ENCODE measurements at places on chromosomes 2 and 18.
A peak's percentile ranks its signal among the peaks of the same experiment; 100 is the strongest.

DNA sequence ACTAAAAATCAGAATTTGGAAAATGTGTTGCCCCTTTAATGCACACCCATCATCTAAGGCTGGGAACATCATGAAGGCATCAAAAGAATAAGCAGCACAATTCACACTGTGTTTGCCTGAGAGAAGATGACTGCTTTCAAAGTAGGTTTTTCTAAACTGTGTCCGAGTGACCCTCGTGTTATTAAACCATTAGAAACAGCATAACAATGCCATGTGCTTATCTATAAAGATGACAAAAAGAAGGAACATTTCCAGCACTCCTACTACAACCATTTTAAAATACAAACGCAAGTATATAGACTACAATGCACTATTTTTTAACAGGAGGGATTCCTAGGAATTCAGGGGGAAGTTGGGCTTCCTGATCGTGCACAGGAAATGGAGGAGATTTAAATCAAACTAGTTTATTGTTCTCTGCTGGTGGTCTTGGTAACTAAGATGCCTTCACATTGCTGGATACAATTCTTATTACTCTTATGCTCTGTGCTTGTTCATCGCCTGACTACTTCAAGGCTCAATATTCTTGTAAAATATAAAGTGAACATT lies 305.9 kb upstream of the CCDC68 start:
- no peak for DNase-seq

DNA sequence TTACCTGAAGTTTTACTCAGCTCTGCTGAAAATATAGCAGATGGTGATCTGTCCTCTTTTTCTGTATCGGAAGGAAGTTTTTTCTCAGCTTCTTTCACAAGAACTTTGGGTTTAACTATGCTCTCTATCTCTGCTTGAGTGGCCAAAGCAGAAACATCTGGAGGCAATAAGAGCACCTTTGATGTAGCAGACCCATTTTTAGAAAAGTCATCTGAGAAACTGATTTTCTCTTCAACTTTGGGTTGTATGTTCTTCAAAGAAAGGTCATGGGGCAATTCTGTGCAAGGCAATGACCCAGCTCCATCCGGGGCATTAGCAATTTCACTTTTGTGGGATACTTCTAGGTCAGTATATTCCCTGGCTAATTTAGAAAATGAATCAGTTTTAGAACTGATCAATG lies 25.2 kb downstream of the RTN4 start:
- no peak for DNase-seq

- no peak for DNase-seq
Observed at GRCh38 chr18:57533868-57534510, 52.5 kb downstream of the FECH start.

GRCh38 chr2:157572725-157573124 lies 55.9 kb downstream of the ACVR1C start:
- no peak for DNase-seq

GRCh38 chr18:29154758-29155725 lies 978.1 kb upstream of the CDH2 start:
- no peak for DNase-seq

DNA sequence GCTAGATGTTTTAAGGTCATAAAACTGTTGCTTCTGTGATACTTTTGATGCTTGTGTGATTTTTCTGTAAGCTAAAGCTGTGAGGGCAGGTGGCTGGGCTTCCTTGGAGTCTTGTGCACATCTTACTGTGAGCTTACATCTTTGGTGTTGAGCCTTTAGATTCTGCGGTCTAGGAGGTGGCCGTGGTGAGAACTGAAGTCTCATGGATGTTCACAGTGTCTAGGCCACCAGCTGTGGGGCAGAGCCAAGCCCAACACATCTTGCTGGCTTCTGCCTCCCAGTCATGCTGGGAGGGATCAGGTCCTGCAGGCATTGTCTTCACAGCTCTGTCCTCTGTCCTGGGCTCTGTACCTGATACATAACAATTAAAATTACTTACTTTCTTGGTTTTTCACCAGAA lies 219.7 kb upstream of the HS6ST1 start:
- DNase-seq: no peak

DNA sequence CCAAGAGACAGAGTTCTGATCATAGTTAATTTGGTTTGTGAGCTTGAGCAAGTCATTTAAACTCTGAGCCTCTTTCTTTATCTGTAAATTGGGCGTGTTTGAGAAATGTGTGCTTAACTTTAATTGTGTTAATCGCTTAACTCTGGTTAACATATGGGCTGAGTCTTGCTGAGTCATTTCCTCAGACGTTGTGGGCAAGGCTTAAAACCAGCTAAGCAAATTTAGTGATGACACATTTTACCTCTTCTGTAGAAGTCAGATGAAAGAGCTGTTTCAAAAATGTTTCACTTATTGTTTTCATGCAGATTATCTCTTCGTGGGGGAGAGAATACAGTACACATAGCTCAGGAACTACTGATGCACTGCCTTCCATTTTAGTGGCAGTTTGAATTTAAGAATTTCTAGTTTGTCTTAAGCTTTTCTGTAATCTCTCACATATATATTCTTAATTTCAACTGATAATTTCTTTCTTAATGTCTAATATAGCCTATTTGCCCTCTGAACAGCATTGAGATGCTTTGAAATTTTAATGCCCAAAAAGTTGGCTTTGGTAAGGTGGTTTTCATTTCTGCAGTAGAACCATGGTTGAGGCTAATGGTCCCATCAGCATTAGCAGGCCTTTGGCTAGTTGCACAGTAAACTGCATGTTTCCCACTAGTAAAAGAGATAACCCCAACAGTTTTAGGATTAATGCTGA lies 34.9 kb downstream of the RAB10 start:
- DNase-seq: peak; percentile 53

DNA sequence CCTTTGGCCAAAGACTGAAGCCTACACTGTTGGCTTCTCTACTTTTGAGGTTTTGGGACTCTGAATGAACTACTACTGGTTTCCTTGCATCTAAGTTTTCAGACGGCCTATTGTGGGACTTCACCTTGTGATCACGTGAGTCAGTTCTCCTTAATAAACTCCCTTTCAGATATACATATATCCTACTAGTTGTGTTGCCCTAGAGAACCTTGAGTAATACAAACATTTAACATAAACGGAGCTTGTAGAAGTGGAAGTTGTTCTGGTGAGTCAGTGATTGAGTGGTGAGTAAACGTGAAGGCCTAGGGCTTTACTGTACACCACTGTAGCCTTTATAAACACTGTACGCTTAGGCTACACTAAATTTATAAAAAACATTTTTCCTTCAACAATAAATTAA lies 107.2 kb upstream of the CDH2 start:
- DNase-seq: no peak

DNA sequence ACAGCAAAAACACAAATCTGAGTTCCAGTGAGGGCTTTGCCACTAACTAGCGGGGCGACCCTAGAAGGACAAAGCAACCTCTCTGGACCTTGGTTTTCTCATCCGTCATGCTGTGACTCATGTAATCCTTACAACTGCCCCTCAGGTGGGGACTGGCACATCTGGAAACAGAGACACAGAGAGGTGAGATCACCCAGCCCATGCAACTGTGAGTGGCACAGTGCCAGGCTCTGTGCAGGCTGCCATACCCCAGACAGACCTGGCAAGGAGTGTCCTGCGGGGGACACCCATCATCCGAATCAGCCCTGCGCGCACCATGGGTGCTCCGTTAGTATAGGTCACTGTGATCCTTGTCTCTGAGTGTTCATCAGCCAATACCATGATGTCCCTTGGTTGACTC lies 198.3 kb downstream of the SMAD7 start:
- DNase-seq: no peak

- no peak for DNase-seq
Observed at GRCh38 chr18:47747260-47747795, 183.1 kb downstream of the SMAD2 start.

DNA sequence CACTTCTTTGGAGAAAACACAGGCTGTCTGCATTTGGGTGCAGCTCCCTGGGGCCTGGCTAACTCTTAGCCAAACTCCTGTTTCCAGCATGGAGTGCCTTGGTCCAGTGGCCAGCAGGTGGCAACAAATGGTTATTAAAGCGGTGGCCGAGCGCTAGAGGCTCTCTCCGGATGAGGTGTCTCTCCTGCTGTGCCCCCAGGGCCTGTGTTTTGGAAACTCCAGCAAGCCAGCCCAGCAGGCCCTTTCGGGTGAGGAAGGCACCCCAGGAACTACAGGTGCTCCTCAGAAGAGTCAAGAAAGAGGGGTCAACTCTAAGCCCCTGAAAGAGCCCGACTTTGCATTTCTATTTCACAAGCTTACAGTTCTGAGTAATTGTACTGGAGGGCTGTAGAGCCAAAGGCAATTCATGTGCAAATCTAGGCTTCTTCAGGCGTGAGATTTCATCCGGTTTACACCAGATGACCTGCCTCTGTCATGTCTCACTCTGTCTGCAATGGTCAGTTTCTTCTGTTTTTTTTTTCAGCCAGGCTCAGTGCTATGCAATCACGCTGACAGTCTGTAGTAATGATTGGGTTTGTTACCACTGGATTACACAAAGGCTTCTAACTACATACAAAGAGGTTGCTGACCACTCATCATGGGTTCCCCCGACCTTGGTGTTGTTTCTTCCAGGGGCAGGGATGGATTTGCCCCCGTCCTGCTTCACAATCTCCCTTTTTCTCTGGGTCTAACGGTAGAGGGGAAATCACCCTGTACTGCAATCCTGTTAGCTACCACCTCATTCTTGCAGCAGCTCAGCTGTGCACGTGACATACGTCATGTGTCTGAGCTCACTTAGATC lies 7.6 kb upstream of the CHRNA1 start:
- DNase-seq: peak; percentile 10

- no peak for DNase-seq
Observed at GRCh38 chr2:196677404-196677803, 37.9 kb downstream of the CCDC150 start.

DNA sequence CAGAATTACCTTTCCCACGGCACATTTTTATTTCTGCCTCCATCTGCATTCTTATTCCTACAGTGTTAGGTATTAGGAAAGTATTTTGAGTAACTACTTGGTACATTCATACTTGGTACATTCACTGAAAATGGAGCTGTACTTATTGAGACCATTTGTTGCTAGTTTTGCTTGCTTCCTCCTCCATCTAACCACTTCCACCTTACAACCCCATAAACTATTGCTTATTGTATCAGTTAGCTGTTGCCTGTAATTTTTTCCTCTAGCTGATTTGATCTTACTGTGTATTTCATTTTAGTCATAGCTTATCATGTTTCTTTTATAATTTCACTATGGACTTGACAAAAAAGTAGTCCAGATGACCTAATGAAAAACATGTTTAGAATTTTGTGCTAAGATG lies 50.7 kb downstream of the AFTPH start:
- no peak for DNase-seq

DNA sequence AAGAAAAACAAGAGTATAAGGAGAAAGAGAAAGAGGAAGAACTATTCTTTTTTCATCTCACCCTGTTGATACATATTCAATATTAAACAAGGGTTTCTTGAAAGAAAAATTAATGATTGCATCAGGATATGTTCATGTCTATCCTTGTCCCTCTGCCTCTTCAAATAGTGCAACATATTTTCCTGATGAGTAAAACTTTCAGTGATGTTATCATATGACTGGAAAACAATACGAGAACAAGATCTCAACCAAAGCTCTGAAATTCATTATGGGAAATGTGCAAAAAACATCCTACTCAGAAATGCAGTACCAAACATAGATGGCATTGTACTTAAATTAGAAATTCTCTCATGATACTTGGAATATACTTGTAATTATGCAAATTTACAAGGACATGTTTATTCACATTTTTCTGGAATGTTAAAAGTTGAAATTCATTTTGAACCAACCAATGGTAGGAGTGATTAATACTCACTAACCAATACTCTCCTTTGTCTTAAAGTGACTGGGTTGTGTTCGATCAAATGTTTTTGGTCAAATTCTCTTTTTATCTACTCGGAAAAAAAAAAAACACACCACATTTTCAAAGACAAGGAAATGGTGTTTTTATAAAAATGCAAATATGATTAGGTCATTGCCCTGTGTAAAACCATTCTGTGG lies 148.9 kb upstream of the GULP1 start:
- DNase-seq: no peak

GRCh38 chr18:74348581-74348980 lies 32.9 kb downstream of the C18orf63 start:
- no peak for DNase-seq

GRCh38 chr18:31658670-31659575 lies 25.5 kb downstream of the B4GALT6 start:
- DNase-seq: no peak

GRCh38 chr2:150122871-150123613 lies 364.4 kb downstream of the RND3 start:
- DNase-seq: no peak

DNA sequence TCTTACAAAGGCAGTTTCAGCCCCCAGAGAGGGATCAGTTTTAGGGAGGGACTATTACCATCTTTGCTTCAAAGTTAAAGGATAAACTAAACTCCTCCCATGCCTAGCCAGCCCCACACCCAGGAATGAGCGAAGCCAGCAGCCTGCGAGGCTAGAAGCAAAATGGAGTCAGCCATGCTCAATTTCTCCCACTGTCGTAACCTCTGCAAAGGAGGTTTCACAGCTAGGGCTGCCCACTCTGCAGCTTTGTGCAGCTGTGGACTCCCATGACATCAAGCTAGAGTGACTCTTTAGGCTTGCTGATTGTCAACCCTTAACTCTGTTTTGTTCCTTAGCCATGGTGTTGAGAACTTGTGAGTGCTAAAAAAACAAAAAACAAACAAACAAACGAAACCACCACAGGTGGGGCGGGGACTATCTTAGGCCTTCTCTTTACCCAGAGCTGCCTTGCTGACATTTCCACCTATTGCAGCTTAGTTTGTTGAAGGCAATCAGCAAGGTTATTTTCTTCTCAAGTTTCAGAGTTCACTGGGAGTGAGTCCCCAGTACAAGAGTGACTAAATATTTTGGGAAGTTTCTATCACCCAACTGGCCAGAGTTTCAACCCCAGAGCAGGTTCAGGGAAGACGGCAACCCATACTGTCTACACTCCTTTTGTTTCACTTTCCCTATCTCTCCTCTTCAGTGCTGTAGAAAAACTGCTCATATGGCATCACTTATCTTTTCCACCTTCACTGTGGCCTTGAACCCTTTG lies 592.1 kb downstream of the XIRP2 start:
- no peak for DNase-seq

DNA sequence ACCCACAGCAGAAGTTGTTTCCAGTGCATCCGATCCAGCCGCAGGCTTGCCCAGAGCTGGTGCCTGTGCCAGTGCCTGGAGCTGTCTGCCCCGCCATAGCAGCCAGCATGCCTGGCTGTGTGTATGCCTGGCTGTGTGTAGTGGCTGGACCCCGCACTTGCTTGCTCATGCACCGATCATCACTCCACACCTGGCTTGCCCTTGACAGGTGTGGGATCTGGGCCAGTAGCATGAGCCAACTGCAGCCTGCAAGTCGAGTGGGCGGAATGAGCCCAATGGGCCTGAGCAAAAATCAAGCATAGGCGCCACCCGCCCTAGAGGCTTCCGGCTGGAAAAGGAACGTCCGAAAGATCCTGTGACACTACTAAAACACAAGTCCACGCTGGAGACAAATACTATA lies 74.5 kb downstream of the EPB41L3 start:
- no peak for DNase-seq

- no peak for DNase-seq
Observed at GRCh38 chr2:218152777-218153176, 14.0 kb downstream of the CXCR1 start.

GRCh38 chr18:9348079-9348671 lies 13.6 kb downstream of the TWSG1 start:
- no peak for DNase-seq
